Stimulated activated CD8-positive, alpha-beta memory T cell treated with anti-CD3 and anti-CD28 coated beads, Interleukin-4, amount 100 ng/mL, for 4 hours (primary cell): ENCODE measurements at places on chromosomes 3 and 15.

DNA sequence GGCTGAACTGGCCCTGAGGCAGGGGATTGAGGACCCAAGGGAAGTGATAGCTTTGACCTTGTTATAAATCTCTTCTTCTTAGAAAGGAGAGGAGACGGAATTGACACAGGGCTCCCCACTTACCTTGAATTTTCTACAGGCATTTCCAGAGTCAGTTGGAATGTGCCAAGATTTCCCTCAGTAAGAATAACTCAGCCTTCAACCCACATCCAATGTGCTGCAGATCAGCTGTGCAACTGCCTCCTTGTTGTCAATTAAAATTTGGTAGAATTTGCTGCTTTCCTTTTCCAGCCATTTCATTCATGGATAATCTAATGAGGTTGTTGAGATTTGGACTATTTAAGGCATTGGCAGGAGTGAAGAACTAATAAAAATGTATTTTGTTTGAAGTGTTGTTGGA, 14.6 kb downstream of the MED12L start:
- no peak for DNase-seq

GRCh38 chr3:180284331-180285110, 247.8 kb upstream of the PEX5L start:
- no peak for DNase-seq

- DNase-seq = no peak
Measured at GRCh38 chr15:80475572-80475971, 71.4 kb downstream of the ARNT2 start.

DNA sequence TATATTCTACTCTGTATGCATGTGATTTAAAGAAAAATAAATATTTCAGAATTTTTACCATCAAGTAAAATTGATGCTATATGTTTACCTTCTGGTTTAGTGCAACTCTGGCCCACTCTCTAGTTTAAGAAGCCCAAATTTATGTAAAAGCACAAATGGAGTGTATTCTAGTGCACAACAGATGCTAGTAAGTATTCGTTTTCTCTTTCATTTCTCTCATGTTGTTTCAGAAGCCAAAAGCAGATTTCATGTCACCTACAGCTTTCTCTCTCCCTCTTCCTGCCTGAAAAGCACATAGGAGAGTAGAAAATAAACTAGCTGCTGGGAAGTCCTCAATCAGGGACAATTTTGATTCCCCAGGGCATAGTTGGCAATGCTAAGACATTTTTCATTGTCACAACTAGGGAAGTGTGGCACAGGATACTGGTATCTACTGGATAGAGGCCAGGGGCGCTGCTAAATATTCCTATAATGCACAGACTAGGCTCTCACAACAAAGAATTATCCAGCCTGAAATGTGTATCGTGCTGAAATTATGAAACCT, 147.4 kb upstream of the ARHGEF26 start:
- no peak for DNase-seq

DNA sequence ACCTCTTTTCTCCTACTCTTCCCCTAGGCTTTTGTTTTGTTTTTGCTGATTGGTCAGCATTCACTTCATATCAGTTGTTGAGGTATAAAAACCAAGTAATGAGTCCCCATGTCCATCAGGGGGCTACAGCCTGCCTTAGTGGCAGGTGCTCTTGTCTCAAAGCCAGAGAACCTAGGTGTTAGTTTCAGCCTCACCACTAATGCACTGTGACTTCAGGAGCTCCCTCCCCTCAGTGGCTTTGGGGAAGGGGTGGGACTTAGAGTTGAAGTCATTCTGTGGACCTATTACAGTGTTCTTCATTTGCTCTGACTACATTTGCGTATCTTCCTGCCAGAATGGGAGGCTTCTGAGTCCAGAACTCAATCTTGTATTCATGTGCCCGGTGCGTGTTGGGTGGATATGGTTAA, 41.6 kb downstream of the NR2C2 start:
- DNase-seq = no peak

DNA sequence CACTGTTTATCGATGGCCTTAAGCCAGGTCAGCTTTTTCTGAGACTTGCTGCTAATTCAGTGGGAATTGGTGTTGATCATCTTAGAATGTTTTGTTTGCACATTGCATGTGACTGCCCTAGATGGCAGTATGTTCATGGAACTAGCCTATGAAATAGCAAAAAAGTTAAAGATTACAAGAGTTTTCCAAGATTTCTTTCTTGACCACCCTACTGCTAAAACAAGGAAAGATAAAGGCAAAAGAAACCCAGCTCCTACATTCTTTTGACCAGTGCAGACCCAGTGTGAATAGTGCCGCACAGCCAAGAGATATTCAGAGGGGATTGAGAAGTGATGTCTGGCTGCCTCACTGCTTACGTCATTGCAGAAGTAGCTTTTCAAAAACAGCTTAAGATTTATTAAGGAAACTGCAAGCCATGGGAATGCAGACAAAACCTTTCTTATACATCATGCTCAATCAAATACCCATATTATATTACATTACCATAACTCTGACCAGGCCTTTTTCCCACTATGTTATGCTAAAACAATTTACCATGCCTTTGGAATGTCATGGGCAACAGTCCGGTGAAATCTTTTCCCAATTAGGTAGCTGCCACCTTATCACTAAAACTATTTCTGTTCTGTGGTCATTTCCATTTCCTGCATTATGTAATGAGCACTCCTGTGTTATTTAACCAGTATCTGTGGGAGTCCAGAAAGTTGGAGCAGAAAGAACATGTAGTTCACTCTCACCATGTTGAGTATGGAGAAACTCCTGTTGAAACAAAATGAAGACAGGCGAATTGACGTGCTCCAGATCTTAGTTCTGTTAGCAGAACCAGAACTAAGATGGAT, 6.0 kb downstream of the PHLDB2 start:
- DNase-seq = no peak

- DNase-seq = no peak
Measured at GRCh38 chr15:100723315-100723801, 121.0 kb downstream of the ASB7 start.

DNA sequence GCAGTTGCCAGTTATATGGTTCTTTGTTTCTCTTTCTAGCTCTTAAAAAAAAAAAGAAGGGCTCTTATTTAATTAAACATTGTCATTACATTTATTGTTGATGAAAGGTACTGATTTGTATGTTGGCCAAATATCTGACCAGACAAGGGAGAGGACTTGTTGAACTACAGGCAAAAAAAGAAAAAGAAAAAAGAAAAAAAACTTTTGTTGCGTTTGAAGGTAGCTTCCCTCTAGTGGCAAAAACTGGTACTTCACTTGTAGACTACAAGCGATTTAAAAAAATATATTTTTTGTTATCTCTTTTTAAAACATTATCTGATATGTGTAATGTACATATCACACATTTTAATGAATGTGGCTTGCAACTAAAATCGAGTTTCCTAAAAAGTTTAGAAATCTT, 280.6 kb downstream of the ROBO2 start:
- DNase-seq = no peak

- DNase-seq = no peak
Measured at GRCh38 chr3:196344663-196345062, 6.5 kb upstream of the TM4SF19 start.

GRCh38 chr3:194256040-194256945, 94.8 kb downstream of the CPN2 start:
- DNase-seq = no peak
